ENCODE measurements at places on chromosomes 11 and 22. TPM values are rescaled to one million over a fixed set of nuclear protein-coding genes. Genes with fewer than 3 reads are reported as not detected.

The PGAP2 gene
- 39.5 TPM for total RNA-seq

- DNase-seq: no peak
Observed at GRCh38 chr11:2134022-2135010, 4.9 kb downstream of the IGF2 start.

DNA sequence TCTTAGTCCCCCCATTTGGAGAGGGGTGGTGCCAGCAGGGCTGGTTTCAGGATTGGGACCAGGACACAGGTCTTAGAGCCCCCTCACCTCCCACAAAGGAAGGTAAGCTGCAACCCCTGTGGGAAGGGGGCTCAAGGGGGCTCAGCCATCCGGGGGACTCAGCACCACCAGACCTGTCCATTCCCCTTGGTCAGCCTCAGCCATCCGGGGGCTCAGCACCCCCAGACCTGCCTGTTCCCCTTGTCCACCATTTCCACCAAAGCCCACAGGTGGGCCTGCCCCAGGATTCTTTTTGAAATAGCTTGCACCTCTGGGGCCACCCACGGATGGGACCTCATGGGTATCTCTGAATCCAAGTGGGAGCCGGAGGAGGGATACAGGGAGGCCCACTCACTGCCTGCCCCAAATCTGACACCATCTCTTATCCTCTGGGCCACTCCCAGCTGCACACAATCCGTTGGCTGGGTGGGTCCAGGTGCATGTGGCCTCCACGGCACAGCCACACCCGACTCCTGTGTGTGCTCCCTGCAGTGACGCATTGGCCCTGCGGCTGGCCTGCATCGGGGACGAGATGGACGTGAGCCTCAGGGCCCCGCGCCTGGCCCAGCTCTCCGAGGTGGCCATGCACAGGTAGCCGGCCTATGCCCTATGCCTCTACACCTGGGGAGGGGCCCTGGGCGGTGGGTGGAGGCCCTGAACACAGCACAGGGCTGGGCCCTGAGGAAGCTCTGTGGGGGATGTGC, 15.9 kb downstream of the MCAT start:
- DNase-seq: no peak

DNA sequence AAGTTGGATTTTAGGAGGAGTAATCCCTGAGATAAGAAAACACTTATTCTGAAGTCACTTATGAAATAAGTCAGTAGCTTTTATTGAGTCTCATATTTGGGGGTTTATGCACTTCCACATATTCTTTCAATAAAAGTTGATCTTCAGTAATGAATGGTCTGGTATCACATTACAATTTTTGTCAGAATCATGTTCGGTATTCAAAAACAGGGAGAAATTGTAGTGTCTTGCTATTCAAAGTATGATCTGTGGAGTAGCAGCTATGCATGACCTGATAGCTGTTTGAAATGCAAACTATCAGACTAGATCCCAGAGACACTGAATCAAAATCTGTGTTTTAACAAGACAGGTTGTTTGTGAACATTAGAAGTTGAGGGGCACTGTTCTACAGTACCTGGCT, 857.6 kb downstream of the METTL15 start:
- DNase-seq: no peak

DNA sequence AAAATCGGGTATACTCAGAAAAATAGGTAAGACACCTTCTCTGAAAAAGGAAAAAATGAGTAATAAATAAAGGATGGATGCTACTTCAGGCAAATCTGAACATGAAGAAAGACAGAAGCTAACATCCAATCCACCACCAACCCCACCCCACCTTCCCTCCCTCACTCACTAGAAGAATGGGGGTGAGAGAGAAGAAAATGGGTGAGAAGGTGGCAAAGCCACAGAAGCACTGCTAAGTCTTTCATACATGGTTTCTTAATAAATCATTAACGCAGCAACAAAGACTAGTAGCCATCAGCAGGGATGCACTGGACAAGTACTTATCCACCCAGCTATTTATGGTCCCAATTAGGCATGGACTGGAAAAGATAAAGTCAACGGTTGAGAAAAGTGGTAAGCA, 5.9 kb downstream of the FHIP1B start:
- DNase-seq: no peak

DNA sequence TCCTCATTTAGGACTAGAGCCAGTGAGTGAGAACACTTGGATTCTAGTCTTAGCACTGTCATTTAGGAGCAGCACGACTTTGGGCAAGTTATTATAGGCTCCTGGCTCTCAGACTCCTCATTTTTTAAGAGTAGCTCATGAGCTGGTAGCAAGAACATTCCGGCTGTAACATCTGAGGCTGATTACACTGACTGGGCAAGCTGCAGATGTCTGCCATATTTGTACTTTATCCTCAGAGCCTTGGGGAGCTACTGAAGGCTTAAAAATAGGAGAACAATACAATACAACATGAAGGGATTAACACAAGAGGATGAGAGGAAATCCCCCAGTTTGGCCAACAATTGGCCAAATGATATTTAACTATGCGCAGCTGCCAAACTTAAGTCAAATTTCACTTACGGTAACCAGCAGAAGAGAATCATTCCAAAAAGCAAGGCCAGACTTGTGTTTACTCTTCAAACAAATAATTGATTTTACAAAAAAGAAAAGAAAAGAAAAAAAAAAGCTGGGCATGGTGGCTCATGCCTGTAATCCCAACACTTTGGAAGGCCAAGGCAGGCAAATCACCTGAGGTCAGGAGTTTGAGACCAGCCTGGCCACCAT, 113.1 kb upstream of the ARHGAP42 start:
- DNase-seq: no peak

GRCh38 chr11:518463-519202, 11.6 kb upstream of the RNH1 start:
- DNase-seq: peak; percentile 84

DNA sequence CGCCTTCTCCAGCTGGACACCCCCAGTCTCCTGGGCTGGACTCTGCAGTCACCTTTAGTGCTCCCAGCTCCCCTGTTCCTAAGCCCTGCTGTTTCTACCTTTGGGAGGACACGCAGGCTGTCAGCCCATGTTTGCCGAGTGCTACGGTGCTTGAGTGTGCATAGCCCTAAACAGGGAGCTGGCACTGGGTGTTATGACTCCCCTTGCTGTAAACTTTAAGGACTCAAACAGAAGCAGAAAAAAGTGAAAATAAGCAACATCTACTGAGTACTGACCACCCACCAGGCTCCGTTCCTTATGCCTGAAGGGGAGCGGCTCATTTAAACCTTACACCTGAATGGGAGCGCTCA, 7.3 kb upstream of the APOBEC3B start:
- DNase-seq: no peak

GRCh38 chr11:112012874-112013273, 12.3 kb upstream of the DLAT start:
- no peak for DNase-seq

DNA sequence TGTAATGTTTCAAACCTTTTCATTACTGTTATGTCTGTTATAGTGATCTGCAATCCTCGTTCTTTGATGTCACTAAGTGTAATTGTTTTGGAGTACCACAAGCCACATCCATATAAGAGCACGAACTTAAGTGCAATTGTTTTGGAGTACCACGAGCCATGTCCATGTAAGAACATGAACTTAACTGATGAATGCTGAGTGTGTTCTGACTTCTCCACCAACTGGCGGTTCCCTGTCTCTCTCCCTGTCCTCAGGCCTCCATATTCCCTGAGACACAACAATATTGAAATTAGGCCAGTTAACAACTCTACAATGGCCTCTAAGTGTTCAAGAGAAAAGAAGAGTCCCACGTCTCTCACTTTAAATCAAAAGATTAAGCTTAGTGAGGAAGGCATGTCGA, 23.5 kb downstream of the TESMIN start:
- no peak for DNase-seq

- DNase-seq: no peak
Observed at GRCh38 chr22:38221908-38222796, 20.4 kb downstream of the MAFF start.

GRCh38 chr22:37007651-37008050, 11.6 kb downstream of the TST start:
- DNase-seq: no peak

The MB gene
- not detected for total RNA-seq

Data from neural crest cell (in vitro differentiated cells).